Stromal cell of bone marrow (primary cell): ENCODE measurements at places on chromosomes 6 and 20.
A peak's percentile ranks its signal among the peaks of the same experiment; 100 is the strongest.

GRCh38 chr6:56101141-56101553 is 146.2 kb downstream of the COL21A1 start:
- peak; percentile 97 for DNase-seq

GRCh38 chr20:18224968-18225568 is 63.3 kb upstream of the ZNF133 start:
- DNase-seq: peak; percentile 65

- DNase-seq: no peak
Measured at GRCh38 chr20:18615020-18615650, 27.3 kb downstream of the DTD1 start.

DNA sequence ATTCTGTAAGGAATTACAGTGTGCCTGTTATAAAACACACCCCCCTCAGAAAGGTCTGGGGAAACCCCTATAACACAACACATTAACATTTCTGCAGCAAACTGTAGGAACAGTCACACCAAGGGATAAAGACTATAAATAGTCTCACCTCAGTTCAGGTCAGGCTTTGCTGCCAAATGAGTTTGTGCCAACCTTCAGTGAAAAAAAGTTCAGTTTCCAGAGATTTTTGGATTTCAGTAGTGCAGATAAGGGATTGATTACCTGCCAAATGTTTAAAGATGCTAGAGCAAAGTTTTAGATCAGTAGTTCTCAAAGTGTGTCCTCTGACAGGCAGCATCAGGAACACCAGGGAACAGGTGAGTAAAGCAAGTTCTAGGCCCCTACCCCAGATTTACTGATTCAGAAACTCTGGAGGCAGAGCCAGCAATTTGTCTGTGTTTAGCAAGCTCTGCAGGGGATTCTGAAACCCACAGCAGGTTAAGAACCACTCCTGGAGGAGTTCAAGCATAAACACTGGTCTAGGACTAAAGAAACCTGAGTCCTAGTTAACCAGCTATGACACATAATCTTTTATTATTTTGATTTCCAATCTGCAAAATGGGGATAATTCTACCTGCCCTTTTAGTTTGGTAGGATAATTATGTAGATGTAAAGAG is 111.0 kb downstream of the RCAN2 start:
- no peak for DNase-seq

- DNase-seq: no peak
Measured at GRCh38 chr6:79763301-79763700, 132.2 kb downstream of the SH3BGRL2 start.

DNA sequence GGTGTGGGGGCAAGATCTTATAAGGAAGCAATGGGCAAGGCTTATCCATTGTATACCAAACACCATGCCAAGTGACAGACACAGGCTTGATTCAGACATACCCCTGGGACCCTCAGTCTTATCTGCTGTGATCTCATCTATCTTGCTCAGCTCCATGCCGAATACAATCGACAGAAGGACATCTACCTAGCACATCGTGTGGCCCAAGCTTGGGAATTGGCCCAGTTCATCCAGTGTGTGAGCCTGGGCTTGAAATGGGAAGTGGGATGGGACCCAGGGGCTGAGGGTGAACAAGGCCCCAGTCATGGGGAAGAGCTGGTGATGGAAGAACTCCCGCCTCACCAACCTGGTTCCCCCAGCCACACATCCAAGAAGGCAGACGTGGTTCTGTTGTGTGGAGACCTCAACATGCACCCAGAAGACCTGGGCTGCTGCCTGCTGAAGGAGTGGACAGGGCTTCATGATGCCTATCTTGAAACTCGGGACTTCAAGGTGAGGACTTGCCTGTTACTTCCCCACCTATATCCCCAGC is 1.9 kb downstream of the SMPD2 start:
- DNase-seq: no peak

GRCh38 chr20:57647933-57648785 is 27.9 kb upstream of the ZBP1 start:
- DNase-seq: no peak
